NCI-H1105 (cell line): ENCODE measurements at places on chromosomes 2 and 18.

- peak; percentile 89 for DNase-seq
These were observed at the start of gene CNNM4 for GRCh38 chr2:96760036-96760985. CNNM4 (plus strand) TSS chr2:96760902; CDS start chr2:96761000, 98 bp downstream.

- no peak for DNase-seq
These were observed 228.9 kb downstream of the ANKRD30B start for GRCh38 chr18:14976736-14977430.

- no peak for DNase-seq
These were observed 36.7 kb downstream of the DNMT3A start for GRCh38 chr2:25304826-25305596.

GRCh38 chr18:54952026-54952425 lies 7.2 kb downstream of the CCDC68 start:
- no peak for DNase-seq

GRCh38 chr18:57624988-57625387 lies 3.4 kb upstream of the NARS1 start:
- no peak for DNase-seq

DNA sequence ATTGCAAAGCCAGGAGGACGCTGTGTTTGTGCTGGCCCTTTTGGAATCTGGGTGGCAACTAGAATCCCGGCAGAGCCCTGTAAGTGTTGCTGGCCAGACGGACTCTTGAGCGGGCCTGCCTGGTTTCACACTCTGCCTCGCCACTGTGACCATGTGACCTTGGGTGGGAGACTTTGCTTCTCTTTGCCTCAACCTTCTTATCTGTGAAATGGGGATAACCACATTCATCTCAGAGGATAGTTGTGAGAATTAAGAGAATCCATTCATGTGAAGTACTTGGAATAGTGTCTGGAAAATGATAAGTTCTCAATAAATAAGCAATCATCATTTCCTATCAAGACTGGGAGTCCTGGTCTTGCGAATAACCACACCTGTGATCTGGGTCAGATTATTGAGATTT lies 105.6 kb downstream of the LIPG start:
- DNase-seq, result no peak

DNA sequence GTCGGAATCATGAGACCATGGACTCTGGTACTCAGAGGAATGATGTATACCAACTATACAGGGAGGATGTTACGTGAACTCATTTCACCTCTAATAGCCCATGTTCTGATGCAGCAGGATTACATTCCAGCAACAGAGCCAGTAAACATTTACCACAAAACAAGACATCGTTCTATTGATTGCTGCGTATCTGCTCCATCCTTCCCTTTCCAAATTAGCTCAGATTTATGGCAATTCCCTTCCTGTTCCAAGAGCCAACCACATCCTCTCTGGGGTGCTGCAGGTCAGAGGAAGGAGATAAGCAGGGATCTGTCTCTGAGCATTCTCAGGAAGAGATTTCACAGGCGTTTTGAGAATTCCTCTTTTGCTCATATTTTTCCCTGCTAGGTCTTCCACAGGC lies 98.3 kb downstream of the KLF7 start:
- no peak for DNase-seq

- DNase-seq, result no peak
These were observed 48.9 kb downstream of the CDC42EP3 start for GRCh38 chr2:37622450-37623100.

- DNase-seq, result no peak
These were observed 19.0 kb downstream of the KRCC1 start for GRCh38 chr2:88036606-88037005.

DNA sequence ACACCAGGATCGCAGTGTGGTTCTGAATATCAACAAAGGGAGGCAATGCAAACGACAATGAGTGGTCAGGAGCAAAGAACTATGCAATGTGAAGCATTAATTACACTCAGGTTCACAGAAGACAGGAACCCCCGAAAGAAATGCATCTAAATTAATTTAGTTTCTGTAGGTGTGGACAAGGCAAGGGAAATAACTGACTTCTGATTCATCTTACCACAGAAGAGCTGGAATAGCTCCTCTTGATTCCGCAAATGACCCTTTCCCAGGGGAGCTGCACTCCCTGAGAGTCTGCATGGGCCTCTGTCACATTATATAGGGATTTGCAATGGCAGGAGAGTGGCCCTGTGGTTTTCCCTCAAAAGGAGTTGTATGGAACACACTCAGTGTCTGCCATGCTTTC lies 263.9 kb upstream of the APCDD1 start:
- DNase-seq, result no peak

DNA sequence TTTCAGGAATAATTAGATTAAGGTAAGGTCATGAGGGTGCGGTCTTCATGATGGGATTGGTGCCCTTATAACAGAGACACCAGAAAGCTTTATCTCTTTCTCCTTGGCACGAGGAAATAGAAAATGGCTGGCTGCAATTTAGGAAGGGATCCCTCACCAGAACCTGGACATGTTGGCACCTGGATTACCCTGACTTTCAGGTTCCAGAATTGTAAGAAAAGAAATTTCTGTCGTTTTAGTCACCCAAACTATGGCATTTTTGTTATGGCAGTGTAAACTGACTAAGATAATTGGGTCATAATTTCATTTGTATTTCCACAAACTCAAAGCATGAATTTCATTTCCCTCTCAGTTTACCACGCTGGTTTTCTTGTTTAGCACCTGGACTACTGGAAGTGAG lies 473.6 kb downstream of the PTH2R start:
- no peak for DNase-seq

DNA sequence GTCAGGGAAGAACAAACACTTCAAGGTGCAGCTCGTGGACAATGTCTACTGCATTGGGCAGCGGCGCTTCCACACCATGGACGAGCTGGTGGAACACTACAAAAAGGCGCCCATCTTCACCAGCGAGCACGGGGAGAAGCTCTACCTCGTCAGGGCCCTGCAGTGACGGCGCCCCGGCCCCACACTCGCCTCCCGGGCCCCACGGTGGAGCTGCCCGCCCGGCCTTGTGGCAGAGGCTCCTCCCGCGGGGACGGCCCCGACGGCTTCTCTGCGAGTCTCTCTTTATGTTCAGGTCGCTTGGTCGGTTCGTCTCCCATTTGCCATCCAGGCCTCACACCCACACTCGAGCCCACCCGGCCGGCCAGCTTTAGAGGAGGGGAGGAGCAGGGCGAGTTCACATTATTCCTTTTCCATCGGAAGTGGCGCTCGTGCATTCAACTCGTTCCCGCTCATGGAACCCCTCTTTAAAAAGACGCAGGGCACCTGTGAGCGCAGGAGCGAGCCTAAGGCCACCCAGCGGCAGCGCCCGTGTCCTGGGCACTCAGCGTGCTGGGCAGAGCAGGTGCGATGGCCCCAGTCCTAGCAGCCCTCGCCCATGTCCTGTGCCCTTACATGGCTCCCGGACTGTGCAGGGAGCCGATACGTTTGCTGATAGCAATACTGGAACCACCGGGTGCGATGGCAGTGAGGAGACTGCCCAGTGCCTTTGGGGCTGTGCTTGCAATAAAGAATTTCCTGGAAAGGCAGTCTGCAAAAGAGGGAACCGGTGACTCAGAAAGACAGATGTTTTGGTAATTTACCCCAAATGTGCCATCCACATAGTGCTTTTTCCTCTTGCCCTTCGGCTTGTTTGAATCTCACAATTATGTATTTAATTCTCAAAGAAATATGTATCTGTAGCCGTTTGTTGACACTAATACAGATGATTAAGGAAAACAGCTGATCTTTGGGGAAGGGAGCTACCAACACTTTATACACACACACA lies 148.6 kb downstream of the NCK2 start:
- no peak for DNase-seq

- DNase-seq, result peak; percentile 10
These were observed 36.0 kb downstream of the PAIP2B start for GRCh38 chr2:71190656-71191569.

- no peak for DNase-seq
These were observed 58.0 kb upstream of the DOCK10 start for GRCh38 chr2:225100269-225100668.

- no peak for DNase-seq
These were observed 52.5 kb downstream of the SERTAD2 start for GRCh38 chr2:64601034-64601754.

GRCh38 chr2:46284796-46285195 lies 12.4 kb upstream of the EPAS1 start:
- DNase-seq, result no peak

DNA sequence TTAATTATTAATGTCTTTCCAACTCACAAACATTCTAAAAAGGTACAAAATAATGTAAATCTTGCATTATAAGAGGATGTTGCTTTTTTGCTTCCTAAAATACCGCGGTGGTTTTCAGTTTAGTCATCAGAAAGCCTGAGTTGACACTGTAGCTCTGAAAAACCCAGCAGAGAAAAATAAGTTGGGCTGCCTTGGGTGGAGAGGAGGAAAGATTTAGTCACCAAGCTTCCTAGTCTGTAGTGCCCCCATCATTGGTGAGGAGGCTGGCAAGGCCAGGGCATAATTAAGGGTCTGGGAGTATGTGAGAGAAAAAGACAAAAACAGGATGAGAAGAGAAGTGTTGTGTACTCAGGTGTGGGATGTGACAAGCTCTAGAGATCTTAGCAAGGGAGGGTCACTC lies 5.7 kb downstream of the PTPRM start:
- DNase-seq, result no peak

DNA sequence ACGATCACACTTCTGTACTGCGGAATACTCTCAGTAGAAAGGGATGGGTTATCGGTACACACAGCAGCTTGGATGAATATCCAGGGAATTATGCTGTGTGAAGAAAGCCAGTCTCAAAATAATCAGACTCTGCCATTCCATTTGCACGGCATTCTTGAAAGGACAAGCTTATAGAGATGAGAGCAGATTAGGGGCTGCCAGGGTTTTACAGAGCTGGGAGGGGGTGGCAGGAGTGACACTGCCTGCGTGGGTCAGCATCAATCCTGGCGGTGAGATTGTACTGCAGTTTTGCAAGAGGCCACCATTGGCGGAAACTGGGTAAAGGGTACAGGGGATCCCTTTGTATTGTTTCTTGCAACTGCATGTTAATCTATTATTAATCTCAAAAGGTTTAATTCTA lies 16.6 kb downstream of the KCNG2 start:
- no peak for DNase-seq

DNA sequence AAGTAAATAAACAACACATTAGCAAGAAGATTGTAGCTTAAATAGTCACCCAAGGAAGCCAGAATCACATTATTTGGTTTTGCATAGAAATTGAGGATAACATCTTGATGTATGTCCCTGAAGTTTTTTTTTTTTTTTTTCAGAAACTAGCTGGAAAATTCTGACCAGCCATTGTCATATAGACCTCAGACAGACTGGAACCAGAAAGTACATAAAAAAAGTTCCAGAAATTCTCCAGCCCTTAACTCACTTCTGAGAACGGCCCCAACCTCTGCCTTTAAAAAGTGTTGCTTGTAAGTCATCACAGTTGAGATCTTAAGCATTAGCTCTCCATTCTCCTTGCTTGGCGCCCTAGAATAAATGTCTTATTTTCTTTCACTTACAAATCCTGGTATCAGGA lies 350.5 kb downstream of the CCDC85A start:
- no peak for DNase-seq

DNA sequence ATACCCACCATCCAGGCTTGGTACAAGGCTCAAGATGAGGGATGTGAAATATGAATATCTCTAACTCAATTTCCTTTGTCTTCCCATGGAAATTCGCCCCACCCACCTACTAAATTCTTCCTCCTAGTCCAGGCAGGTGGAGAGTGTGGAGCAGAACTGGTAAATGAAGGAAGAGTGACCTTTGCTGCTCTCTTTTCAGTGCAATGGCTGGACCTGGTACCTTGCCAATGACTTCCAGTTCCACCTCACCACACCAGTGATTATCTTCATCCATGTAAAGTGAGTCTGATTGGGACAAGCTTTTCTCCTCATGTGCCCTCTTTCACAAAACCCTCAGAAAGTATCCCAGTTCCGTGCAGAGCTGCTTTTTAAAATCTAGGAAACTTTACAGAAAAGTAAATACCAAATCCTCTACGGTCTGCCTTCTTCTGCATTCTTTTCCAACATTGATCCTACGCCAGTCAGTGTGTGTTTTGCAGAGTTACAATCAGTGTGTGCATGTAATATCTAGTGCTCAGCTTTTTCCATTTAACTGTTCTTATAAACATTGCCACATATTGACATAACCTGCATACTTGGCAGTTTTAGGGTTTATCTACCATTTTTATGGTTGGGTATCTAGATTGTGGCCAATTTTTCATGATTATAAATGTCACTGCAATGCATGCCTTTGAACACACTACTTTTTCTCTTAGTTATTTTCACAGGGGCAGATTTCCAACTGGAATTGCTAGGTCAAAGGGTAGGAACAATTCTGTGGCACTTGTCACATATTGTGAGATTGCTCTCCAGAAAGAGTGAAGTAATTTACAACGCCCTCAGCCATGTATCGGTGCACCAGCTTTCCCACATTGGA lies 86.5 kb upstream of the SEC11C start:
- DNase-seq, result no peak

DNA sequence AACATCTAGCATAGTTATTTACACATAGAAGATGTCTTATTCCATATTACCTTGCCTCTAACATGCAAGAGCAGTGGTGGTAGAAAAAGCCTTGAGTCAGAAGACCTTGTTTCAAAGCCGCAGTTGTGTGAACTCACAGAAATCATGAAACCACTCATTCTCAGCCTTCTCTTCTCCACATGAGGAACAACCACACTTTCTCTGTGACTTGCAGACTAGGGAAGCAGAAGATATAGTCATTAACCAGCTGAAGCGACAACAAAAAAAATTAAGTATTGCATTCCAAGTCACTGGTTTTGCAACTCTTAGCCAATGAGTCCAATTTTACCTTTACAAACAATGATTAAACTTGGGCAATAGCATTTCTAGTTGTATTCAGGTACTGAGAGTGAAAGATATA lies 19.0 kb downstream of the TWSG1 start:
- no peak for DNase-seq

DNA sequence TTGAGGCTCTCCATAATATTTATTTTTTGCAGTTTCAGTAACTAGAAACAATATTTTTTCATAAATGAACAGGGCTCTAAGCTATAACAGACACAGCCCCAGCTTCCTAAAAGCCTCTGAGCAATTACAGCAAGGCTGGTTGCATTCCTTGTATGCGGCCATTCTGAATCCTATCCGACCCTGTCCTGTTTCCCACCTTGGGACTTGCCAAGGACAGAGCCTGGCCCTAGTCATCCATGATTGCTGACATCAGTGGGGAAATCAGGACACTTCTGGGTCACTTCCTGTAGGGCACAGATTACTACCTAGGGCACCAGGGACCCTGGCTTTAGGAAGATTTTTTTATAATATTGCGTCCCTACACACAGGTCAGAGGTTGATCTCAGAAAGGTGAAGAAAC lies 5.5 kb downstream of the TMEM177 start:
- DNase-seq, result no peak

DNA sequence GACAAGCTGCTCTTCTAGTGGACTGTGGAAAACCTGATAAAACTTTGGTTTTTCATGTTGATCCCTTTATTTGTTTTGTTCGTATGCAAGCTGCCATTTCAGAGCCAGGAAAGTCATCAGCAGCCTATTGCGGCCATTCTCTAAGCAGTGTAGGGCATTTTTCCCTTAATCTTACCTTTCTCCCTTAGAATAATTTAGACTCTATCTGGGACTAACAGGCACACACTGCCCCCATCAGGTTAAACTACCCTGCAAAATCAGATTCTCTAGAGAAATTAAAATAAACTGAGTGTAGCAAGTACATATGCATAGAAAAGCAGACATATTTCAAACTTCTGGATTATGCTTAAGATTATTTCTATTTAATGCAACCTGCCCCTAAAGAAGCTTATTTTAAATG lies 347.5 kb downstream of the METTL4 start:
- no peak for DNase-seq

GRCh38 chr18:78737006-78737915 lies 242.4 kb upstream of the SALL3 start:
- DNase-seq, result no peak

- DNase-seq, result no peak
These were observed 68.6 kb downstream of the APLF start for GRCh38 chr2:68536000-68536399.
